NCI-H1105 (cell line): ENCODE measurements at places on chromosomes 7 and 10.

GRCh38 chr10:79383974-79384606 lies 36.8 kb downstream of the PPIF start:
- DNase-seq, result no peak

- no peak for DNase-seq
These were observed 3.2 kb downstream of the FRMD4A start for GRCh38 chr10:14327527-14327926.

DNA sequence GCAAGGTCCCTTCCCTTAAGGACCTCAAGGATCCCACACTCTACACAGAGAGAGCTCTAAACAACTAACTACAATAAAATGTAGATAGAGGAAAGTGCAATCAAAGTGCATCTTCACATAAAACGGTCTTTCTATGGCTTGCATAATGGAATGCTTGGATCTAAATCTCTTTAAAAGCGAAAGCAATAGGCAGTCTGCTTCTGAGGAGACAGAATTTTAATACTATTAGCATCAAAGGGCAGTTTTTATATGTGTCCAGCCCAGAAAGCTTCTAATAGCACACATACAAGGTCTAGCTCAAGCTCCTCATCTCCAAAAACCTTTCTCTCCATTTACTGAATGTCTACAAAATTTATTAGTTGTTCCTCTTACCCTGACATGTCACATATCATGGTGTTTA lies 101.5 kb upstream of the C1GALT1 start:
- no peak for DNase-seq

DNA sequence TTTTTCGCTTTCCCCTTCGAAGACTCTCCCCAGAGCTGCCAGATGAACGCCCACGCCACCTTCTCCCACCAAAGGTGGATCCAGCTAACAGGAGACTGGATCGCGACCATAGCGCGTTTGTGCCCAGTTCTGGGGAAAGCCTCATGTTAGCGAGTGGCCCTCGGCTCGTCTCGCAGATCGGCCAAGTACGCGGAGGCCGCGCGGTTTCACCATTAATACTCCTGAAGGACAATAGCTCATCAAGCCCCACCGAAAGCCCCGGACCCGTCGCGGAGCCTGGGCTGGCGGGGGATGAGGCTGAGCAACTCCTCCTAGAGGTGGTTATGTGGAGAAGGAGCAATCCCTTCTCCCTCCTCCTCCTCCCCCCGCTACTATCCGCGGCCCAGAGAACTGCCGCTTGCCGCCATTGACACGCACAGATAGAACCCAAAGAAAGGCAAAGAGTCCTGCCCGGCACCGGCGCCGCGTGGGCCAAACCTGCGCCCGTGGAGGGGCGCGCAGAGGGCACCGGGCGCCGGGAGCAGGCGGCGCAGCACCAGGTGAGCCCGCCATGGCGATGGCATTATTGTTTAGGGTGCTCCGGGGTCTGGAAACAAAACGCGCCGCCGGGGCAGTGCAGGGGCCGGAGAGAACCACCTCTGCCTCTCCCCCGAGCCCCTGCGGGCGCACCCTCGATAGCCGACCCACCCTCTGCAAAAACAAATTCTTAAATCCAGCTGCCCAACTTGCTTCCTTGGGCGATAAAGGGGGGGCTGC lies at the start of gene MACROH2A2:
TSS of gene MACROH2A2 (plus strand) at position 385 of the 756 bp plus-strand sequence. CDS start 22,813 bp downstream, outside the sequence.
- peak; percentile 49 for DNase-seq

DNA sequence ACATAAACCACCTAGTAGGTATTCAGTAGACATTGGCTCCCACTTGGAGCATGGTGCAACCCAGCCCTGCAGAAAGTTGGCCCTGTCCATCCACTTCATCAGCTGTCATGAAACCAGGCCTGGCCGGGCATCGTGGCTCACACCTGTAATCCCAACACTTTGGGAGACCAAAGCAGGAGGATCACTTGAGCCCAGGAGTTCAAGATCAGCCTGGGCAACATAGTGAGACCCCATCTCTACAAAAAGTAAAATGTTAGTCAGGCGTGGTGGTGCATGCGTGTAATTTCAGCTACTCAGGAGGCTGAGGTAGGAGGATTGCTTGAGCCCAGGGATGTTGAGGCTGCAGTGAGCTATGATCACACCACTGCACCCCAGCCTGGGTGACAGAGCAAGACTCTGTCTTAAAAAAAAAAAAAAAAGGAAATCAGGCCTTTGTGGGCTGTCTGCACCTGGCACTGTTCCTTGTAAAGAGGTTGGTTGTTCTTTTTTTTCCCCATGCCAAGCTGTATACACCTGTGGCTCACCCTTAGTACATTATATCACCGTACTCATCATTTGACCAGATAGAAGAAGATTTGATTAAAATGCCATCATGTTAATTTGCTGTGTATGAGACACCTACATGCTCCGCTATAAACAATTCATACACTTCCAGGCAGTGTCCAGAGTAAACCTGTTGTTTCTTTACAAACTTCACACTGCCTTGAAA lies 45.4 kb upstream of the GRID1 start:
- DNase-seq, result no peak

DNA sequence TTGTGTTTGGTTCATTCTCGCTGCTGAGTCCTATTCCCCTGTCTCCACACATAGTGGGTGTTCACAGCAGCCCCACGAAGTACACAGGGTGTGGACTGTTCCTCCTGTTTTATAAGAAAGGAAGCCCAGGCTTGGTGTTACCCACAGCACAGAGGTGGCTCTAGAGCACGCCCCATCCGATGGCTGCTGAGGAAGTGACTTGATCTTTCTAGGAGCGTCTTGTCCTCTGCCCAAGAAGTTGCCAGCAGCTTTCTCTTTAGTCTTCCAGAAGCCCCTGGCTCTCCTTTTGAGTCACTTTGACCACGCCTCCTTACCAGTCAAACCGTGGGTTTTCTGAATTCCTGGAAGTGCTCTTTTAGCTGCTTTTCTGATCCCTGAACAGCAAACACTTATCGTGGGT lies 94.0 kb downstream of the GRK5 start:
- DNase-seq, result no peak

DNA sequence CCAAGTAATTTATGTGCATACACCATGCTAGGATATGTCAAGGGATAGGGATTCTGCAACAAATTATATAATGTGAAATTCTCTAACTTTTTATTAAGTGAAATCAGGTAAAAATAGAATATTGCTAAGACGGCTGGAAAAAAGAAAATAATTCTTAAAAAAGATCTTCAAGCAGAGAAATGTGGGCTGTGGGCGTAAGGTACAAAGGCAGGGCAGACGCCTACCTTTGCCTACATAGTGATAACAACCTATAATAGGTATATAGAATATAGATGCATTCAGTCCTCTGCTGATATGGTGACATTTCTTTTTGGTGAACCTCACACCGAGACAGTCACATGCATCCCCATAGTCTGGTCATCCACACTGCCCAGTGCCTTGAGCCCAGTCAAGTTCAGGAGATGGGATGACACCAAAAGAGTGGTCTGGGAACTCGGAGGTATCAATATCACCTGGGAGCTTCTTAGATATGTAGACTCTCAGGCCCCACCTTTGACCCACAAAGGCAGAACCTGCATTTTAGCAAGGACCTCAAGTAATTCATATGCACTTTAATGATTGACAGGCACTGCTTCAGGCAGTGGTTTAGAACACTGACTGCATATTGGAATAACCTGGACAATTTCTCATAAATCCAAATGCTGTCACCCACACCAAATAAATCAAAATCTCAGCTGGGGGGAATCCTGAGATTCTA lies 57.5 kb upstream of the ARL4A start:
- DNase-seq, result no peak

DNA sequence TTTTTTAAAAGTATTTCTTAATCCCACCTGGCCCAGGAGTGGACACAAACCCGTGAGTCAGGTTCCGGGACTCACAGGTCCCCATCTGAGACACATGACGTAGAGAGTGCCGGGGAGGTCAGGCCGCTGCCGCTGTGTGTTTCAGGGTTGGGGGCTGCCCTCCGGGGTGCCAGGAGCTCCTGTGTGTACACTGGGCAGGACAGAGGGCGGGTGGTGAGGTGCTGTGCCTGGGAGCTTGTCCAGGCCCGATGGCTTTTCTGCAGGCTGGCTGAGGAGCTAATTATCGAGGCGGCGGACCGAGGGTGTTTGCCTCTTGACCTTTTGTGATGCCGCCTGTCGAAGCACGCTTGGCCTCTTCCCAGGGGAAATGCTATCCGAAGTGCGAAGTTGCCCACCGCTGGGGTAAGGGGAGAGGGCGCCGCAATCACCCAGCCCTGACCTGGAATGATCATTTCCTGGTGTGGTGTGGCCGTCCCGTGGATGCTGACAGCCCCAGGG lies 42.1 kb downstream of the FOXL3 start:
- no peak for DNase-seq

DNA sequence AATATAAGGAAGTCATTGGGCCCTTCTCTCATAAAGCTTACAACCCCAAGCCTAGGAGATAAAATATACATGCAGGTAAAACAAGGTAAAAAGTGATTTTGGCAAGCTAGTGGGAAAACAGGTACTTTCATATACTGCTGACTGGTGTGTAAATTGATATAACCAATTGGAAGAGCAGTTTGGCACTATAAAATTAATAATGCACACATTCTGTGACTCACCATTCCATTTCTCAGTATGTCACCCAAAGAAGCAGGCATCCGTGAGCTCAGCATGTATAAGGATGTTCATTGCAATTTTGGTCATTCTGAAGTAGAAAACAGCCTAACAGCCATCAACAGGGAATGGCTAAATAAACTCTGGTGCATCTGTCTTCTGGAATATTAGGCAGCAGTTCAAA lies 2.9 kb downstream of the MACROH2A2 start:
- DNase-seq, result no peak

DNA sequence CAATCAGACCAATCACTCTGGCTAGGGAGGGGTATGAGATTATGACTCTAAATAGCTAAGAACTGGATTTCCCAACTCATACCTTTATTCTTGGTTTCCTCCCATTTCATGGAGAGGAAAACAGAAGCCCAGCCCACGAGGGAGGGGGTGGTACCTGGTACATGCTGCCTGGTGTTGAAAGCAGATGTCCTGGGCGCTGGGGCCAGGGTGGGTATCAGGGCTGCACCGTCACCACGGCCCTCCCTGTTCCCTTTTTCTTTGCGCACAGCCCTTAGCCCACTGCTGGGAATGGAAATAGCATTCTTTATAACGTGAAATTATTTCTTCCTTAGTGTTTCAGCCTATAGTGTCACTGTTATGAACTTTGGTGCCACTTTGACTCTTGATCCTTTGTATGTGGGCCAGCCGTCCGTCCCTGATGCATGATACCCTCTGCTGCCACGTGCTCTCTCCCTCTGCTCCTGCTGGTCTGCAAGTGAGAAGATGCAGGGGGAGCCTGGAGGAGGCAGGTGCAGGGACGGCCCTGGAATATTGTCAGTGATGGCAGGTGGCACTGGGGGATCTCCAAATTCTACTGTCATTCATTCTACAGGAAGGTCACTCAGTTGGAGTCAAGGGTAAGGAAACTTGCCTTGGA lies 158.5 kb downstream of the CDH23 start:
- DNase-seq, result no peak

DNA sequence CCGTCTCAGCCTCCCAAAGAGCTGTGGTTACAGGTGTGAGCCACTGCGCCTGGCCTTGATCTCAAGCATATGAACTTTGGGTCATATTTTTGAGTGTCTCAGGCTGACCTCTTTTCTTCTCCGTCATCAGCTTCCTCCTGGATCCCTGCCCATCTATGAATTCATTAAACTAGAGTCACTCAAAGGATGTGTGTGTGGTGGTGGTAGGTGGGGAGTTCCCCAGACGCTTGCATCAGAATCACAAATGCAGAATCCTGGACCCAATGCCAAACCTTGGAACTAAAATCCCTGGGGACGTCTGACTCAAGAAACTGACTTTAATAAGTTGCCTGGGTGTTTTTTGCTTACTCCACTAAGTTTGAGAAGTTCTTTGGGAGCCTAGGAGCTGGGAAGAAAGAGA lies 6.7 kb upstream of the CREB5 start:
- no peak for DNase-seq

- no peak for DNase-seq
These were observed 17.3 kb downstream of the KDM7A start for GRCh38 chr7:140159497-140159896.

GRCh38 chr7:2201128-2201527 lies 31.6 kb downstream of the MAD1L1 start:
- DNase-seq, result no peak

DNA sequence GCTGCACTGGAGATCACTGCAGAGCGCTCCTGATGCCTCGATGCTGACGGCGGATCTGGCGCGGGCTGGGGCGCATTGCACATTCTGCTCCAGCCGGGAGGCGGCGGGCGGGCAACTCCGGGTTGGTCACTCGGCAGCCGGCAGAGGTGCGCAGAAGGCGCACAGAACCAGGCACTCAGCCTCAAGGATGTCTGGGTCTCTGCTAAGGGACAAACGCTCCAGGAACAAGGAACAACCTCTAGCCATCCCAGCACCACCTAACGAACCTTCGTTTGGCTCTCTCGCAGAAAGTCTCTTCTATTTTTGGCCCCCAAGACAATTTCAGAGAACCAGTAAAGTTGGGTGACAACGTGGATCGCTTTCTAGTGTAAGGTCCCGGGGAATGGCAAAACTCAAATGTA lies 254.6 kb downstream of the OTUD1 start:
- no peak for DNase-seq

- no peak for DNase-seq
These were observed 18.9 kb downstream of the OTUD1 start for GRCh38 chr10:23457632-23458417.

- DNase-seq, result no peak
These were observed 173.9 kb downstream of the TNS3 start for GRCh38 chr7:47407821-47408674.

DNA sequence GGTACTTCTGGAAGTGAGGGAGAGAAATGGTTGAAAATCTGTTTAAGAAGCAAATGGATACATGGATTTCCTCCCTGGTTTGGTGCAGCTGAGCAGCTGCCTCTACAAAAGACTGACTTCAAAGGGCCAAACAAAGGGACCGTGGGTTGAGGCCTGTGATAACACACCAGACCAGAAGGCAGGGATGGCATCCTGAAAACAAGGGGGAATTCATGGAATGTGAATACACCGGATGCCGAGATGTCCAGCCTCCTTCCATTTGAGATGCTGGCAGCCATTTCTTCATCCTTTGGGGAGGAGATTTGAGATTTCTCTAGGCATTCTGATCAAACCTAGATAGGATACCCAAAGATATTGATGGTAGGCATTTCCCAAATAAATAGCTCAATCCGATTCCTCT lies 36.9 kb downstream of the TAF3 start:
- no peak for DNase-seq

DNA sequence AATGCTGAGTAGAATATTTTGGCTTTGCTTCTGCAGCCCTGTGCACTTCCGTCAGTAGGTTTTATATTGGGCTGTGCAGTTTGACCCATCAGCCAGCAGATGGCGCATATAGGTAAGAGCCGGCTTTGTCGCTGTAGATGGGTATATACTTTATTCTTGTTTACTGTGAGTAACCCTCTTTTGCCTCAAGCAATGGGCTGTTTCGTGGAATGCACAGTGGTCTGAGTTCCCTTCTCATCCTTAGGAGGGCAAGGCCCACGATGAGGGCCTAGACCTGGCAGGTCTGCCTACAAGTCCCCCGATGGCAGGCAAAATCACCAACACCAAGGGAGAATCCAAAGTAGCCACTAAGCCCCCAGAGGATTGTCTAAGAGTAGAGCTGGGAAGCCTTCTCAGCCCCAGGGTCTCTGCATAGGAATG lies 1002.9 kb upstream of the KCND2 start:
- DNase-seq, result peak; percentile 79

- no peak for DNase-seq
These were observed 589.5 kb downstream of the ARL4A start for GRCh38 chr7:13276977-13277376.

- no peak for DNase-seq
These were observed 135.4 kb upstream of the SEMA3D start for GRCh38 chr7:85322252-85322651.

GRCh38 chr10:35636956-35637355 lies 5.1 kb downstream of the FZD8 start:
- no peak for DNase-seq
